GDM1 (cell line): ENCODE measurements at places on chromosomes 2 and 18.

GRCh38 chr2:105954891-105955290, 210.2 kb downstream of the NCK2 start:
- no peak for DNase-seq

DNA sequence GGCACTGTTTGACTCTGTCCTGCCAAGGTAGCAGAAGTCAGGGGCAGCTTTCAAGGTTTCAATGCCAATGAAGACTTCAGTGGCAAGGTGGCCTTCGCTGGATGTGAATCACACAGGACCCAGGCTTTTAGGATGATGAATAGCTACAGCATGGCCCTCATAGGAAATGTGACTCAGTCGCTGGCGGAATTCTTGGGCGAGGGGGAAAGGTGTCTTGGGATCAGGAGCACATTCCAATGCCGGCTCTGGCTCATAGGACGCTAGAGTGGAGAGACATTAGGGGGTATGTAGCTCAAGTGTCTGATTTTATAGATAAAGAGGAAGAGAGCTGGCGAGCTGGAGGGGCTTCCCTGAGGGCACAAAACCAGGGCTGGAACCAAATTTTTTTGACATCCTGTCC, 68.6 kb downstream of the SMIM21 start:
- DNase-seq, result no peak

DNA sequence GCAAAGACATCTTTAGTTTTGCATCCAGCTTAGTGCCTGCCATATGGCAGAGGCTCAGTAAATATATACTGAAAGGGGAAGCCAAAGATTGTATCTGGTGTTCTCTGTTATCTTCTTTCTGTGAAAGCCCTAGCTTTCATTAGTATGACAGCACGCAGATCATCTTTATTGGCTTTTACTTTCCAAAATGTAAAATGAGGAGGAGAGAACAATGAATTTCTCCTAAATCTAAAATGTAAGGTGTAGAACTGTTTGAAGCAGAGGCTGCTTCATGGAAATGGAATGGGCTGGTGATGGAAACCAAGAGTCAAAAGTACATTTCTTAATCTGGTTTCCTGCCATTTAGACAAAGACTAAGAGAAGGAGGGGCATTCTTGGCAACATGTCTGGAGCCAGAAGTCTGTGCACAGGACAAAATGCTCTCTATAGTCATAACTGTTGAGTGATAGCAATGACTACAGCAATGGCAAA, 1029.9 kb upstream of the PIK3C3 start:
- DNase-seq, result no peak

GRCh38 chr2:7861910-7862702, 819.8 kb upstream of the ID2 start:
- DNase-seq, result no peak

GRCh38 chr2:74836675-74837401, 2.9 kb downstream of the HK2 start:
- DNase-seq, result no peak

DNA sequence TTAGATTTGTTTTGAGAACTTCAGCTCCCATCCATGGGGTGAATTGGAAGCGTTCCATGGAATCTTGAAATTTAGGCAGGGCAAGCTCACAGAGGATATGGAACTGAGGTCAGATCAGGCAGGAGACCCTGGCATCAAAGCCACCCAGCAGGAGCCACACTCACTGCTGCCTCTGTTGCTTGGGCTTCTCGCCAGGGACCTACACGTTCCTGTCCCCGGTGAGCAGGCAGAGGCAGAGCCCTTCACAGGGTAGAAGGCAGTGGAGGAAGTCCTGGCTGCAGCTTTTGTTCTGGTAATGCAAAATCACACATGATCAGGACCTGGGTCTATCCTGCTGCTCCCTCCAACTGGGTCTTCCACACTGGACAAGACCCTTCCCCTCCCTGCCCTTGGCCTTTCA, 42.1 kb downstream of the CAPN13 start:
- DNase-seq, result no peak

DNA sequence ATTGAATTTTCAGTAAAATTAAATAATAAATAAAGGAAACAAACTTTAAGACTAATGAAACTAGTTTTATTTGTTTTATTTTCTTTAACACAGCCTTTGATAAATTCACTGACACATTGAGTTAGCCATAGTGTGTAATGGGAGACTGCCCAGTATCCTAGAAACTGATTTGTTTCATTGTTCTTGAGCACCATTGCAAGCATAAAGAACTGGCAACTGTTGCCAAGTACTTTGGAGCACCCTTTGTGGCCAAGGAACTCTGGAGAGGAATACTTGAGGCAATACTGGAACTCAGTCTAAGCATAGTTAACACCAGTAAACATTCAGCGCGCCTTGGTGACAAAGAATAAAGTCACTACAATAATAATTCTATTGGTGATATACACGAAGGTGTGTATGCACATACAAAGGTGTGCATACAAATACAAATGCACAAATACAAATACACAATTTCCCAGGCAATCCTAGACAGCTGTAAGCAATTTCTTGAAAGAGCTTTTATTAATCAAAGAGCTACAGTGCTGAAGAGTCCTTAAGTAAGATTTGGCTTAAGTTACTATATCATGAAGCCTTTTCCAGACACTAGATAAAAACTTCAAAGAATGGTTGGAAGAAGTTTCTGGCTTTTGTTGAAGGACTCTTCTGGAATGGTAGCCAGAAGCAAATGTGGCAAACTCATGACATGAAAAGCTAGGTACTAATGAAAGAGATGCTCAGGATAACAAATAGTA, 1371.2 kb downstream of the LRP1B start:
- DNase-seq, result no peak
